ENCODE measurements at places on chromosomes 7 and 10.

GRCh38 chr10:71597821-71598498, 121.6 kb downstream of the C10orf105 start:
- peak; percentile 64 for DNase-seq

GRCh38 chr7:47537716-47538675, 43.9 kb downstream of the TNS3 start:
- DNase-seq, result no peak

DNA sequence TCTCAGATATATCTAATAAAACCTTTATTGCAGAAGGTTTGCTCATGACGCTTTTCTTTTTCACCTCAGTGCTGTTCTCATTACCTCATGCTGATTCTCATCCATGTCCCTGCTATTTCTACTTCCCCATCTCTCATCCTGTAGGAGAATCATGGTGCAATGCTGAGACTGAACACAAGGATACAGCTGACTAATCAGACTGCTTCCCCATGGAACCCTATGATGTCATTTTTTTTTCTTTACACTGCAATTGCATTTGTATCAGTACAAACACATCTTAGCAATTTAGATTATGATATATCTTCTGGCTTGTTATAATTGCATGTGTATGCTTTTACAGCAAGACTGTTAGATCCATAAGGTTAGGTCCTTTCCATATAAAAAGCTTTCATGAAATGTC, 93.7 kb downstream of the SEMA3A start:
- peak; percentile 41 for DNase-seq

- peak; percentile 22 for DNase-seq
Observed at GRCh38 chr10:24418532-24418931, 209.6 kb downstream of the KIAA1217 start.

DNA sequence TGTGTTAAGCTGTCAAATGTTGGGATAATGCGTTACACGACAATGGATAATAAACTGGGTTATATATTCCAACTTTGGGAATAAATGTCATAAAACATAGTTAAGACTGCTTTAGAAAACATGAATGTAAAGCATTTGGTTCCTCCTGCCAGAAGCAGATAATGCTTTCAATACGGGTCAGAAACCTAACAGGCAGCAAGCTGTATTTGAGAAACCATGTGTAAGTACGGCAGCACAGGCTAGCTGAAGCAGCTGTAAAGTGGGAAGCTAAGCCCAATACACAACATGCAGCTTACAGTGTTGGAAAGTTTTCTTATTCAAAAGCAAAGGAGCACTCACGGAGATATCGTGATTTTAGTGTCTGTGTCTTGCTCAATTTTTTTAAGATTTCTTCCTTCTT, 46.5 kb downstream of the MALSU1 start:
- no peak for DNase-seq

DNA sequence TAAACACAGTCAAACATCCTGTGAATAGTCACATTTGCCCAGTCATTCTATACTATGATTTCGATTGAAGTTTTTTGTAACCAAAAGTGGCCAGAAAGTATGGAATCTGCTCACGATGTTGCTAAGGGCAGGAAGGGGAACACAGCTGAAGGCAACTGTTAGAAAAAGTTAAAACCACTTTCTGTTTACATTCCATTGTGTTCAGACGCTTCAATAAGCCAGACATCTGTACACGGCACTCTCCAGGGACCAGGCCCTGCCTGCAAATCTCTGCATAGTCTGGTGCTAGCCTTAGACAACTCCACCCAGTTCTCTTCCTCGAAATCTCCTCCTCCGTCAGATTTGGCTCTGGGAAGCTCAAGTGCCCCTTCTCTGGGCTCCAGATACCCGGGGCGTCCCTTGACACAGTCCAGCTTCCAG, 17.1 kb upstream of the TMEM120A start:
- peak; percentile 89 for DNase-seq

GRCh38 chr10:90352288-90352687, 505.6 kb downstream of the HTR7 start:
- DNase-seq, result no peak

DNA sequence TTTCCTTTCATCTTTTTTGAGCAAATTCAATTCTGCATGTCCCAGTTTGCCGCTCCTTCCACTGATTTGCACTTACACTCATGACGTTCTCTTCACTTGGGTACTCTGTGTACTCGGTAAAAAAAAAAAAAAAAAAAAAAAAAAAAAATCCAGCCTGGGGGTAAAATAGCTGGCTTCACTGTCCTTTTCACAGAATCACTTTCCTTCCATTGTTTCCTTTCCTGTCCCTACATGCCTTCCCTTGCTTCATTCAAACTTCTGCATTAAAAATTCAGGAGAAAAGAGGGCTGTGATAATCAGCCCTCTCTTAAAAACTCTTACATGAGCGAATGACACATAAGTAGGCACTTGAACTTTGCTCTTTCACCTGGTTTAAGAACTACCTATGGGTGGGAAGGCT, 8.7 kb downstream of the ANKRD1 start:
- DNase-seq, result no peak

- DNase-seq, result no peak
Observed at GRCh38 chr10:73926152-73926764, 15.3 kb downstream of the PLAU start.

- no peak for DNase-seq
Observed at GRCh38 chr7:1385086-1385808, 74.0 kb downstream of the MICALL2 start.

DNA sequence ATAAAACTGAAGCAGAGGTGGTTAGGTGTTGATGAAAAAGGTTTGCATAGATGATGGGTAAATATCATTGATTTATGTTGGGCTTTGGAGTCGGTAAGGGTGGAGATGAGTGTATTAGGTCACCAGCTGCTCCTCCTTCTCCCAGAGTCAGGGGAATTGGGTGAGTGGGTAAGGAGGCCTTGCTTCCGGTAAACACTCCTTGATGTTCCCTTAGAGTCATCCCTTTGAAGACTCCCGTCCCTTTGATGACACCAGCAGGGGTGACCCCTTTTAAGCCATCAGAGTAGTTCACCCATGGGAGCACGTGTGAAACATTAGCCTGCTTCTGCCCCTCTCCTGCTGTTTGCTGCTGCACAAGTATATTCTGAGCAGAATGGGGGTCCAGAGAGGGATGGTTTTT, 92.2 kb upstream of the DKK1 start:
- no peak for DNase-seq

GRCh38 chr7:32489788-32490126, 423 bp downstream of the LSM5 start:
- no peak for DNase-seq

DNA sequence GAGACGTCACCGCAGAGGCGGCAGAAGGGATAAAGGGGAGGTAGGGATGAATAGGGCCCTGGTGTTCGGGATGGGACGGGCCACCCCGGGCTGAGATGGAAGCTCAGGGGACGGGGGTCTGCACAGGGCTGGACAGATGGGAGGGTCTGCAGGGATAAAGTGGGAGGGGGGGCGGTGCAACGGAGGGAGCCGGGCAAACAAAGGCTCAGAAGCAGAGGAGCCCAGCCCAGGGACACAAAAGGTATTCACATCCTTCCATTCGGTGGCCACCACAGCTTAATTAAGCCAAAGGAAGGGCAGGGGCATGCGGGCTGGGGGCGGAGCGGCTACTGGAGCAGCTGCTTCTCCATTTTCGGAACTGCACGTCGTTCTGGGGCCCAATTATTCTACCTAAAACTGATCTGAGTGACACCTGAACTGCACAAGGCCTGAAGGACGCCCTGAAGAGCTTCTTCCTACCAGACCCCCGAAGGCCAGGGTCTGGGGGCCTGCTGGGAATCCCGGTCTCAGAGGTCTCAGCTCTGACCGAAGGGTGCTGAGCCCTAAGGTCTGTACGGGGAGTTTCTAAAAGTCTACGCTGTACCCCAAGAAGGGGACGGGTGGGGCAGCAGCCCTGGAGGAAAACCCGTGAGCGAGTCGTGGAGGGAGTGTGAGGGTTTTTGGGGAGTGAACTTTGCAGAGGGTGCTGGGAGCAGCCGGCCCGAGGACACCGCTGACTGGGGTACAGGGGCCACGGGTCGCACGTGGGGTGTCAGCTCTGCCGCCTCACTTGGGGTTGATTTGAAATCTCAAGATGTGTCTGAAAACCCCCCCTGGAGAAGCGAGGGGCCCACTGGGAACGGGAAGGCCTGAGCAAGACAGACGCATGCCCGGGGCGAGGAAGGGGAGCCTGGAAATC, 334.8 kb downstream of the DNAJB6 start:
- no peak for DNase-seq

- DNase-seq, result no peak
Observed at GRCh38 chr10:2326411-2326810, 589.1 kb upstream of the ADARB2 start.

DNA sequence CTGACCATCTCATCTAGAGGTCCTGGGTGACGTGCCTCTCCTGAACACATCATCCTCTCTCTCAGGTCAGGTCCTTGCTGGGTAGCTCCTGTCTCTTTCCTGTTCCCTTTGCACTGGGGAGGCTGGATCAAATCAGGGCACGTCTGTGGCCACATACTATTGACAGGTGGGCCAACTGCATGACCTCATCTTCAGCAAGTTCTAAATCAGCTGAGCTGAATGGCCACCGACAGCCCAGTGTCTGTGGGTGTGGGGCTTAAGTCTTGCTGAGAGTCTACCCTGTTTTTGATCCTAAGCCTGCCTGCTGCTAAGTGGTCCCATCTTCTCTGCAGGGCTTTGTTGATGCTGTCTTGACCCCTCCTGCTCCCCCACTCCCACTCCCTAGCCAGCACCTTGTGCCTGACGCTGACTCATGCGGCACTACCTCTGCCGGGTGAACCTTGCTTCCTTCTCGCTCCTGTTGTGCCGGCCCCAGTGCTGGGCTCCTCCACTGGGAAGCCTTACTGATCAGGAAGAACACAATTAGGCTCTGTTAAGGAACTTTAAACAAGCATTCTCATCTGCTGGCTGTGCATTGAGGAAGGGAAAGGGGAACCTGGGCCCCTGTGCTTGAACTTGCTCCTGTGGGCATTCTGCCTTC, 440.4 kb downstream of the PLXNA4 start:
- DNase-seq, result no peak

GRCh38 chr10:23280419-23281043, 64.1 kb downstream of the C10orf67 start:
- no peak for DNase-seq

- DNase-seq, result no peak
Observed at GRCh38 chr10:128275388-128276177, 149.4 kb upstream of the MKI67 start.

DNA sequence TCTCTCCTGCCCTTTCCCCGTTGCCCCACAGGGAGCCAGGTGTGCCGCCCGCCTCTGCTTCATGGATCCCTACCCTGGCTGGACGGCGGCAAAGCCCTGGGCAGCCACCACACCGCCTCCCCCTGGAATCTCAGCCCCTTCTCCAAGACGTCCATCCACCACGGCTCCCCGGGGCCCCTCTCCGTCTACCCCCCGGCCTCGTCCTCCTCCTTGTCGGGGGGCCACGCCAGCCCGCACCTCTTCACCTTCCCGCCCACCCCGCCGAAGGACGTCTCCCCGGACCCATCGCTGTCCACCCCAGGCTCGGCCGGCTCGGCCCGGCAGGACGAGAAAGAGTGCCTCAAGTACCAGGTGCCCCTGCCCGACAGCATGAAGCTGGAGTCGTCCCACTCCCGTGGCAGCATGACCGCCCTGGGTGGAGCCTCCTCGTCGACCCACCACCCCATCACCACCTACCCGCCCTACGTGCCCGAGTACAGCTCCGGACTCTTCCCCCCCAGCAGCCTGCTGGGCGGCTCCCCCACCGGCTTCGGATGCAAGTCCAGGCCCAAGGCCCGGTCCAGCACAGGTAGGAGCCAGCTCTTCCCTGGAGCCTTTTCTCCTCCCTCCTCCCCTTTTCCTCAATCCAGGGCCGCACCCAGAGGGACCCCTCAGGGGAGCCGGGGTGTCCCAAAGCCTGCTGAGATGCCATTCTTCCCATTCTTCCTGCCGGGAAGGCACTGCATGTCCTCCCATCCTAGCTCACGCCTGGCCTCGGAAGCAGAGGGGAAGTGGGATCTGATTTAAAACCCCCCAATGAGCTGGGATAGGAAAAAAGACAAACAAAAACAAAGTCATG, 4.0 kb downstream of the GATA3 start:
- no peak for DNase-seq

DNA sequence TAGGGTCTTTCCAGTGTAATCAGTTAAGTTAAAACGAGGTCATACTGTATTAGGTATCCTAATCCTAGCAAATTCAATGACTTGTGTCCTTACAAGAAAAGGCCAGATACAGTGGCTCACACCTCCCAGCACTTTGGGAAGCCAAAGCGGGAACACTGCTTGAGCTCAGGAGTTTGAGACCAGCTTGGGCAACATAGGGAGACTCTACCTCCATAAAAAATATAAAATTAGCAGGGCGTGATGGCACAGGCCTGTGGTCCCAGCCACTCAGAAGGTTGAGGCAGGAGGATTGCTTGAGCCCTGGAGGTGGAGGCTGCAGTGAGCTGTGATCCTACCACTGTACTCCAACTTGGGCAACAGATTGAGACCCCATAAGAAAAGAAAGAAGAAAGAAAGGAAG, 61.1 kb downstream of the CXCL12 start:
- no peak for DNase-seq

All from cardiac fibroblast (primary cell).